Posterior vena cava (tissue), 2 donors: ENCODE measurements at places on chromosomes 12 and 14. TPM values are rescaled to one million over a fixed set of nuclear protein-coding genes. Genes with fewer than 3 reads are reported as not detected.

- no peak for DNase-seq
Observed at GRCh38 chr12:1638203-1638602, 9.2 kb downstream of the WNT5B start.

- peak; percentile 87 for DNase-seq
Observed at GRCh38 chr12:121767525-121768016, 25.9 kb downstream of the RHOF start.

DNA sequence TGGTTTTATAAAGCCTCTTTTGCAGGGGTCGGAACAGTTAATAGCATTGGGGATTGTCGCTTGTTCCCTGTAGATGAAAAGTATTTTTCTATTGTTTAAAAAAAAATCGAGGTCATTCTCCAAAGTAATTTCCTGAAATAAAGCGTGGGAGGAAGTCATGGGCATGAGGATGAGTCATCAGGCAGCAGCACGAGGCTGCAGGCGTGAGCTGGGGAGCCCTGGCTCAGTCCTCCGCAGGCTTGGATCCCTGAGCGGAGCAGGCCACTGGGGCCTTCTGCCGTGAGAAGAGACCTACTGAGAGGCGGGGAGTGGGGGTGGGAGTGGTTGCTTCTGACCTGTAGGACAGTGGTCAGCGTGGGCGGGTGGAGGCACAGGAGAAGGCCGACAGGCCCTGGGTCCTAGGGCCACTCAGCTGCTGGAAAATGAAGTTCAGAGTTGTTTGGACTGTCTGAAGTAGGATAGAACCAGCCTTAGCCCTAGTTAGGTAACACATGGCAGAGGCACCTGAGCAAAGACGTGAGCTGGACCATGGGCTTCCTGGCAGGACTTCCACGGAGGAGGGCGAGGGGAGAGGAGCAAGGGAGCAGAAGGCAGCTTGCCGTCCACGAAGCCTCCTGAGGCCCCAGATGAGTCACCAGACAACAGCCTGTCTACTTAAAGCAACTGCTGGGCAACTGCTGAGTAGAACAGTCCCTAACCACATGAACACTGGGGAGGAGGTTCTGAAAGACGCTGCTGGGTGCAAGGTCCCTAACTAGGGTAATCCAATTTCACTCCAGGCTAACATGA is 21.1 kb upstream of the LGALS3 start:
- DNase-seq, result peak; percentile 98

DNA sequence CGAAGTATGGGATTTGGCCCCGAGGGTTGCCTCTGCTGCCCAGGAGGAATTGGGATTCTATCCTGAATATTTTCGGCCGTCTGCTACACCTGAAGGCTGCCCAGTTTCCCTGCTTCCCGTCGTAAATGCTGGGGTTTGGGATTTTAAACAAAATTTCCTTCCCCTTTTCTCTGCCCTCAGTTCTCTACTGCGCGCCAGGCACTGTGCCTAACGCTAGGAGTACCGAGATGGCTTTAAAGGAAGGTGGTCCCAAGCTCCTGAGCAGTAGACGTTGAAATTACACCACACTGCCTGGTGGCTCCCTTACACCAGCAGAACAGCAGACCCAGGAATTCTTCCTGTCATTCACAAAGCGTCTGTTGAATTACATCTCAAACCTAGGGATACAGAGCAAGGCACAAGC is 566 bp upstream of the PRDM4 start:
- no peak for DNase-seq

DNA sequence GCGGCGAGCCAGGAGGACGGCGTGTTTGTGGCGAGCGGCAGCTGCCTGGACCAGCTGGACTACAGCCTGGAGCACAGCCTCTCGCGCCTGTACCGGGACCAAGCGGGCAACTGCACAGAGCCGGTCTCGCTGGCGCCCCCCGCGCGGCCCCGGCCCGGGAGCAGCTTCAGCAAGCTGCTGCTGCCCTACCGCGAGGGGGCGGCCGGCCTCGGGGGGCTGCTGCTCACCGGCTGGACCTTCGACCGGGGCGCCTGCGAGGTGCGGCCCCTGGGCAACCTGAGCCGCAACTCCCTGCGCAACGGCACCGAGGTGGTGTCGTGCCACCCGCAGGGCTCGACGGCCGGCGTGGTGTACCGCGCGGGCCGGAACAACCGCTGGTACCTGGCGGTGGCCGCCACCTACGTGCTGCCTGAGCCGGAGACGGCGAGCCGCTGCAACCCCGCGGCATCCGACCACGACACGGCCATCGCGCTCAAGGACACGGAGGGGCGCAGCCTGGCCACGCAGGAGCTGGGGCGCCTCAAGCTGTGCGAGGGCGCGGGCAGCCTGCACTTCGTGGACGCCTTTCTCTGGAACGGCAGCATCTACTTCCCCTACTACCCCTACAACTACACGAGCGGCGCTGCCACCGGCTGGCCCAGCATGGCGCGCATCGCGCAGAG is 873 bp downstream of the PLXNC1 start:
- DNase-seq, result peak; percentile 86

SIRT4 gene
- total RNA-seq, result 0.71 TPM

GRCh38 chr12:14716848-14717444 is 20.5 kb upstream of the GUCY2C start:
- DNase-seq, result no peak

PLCZ1 gene
- not detected for total RNA-seq

GRCh38 chr12:46210873-46211439 is 57.9 kb downstream of the SLC38A1 start:
- DNase-seq, result no peak

GRCh38 chr14:104518659-104519350 is 60.8 kb upstream of the C14orf180 start:
- no peak for DNase-seq

GRCh38 chr12:123907726-123908476 is 64.7 kb downstream of the CCDC92 start:
- DNase-seq, result no peak

KRT75 gene
- total RNA-seq, result not detected

DNA sequence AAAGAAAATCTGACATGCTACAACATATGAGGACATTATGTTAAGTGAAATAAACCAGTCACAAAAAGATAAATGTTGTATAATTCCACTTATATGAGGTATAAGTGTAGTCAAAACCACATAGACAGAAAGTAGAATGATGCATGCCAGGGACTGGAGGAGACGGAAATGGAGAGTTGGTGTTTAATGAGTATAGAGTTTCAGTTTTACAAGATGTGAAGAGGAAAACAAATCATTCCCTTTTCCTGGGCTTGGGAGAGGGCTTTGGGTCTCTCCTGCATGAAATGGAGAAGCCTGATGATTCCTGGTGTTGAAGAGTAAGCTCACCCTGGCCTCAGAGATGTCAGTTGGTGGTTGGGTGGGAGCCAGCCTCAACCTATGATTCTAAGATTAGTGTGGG is 158.4 kb upstream of the PLXNC1 start:
- no peak for DNase-seq

GRCh38 chr12:113325916-113326315 is 9.0 kb downstream of the SLC8B1 start:
- no peak for DNase-seq

PNMA1 gene
- total RNA-seq, result 88.7 TPM

DNA sequence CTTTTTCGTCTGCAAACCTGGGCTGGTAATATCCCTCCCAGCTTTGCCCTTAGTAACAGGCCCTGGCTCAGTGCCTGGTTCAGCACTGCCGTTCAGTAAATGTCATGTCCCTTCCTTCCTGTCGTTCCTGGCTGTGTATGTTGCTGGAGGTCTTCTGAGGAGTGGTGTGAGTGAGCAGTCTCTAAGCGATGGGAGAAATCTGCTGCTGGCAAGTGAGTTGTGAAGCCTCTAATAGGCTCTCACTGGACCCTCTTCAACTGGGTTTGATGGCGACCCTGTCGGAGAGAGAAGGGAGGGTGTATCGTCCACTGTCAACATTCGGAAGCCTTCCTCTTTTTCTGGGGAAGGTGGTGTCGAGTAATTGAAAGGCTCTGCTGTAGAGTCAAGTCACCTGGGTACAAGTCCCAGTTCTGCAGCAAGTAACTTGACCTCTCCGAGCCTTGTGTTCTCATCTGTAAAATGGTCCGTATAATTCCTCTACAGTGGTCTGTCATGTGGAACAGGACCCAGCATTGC is 62.8 kb downstream of the HRK start:
- no peak for DNase-seq

DNA sequence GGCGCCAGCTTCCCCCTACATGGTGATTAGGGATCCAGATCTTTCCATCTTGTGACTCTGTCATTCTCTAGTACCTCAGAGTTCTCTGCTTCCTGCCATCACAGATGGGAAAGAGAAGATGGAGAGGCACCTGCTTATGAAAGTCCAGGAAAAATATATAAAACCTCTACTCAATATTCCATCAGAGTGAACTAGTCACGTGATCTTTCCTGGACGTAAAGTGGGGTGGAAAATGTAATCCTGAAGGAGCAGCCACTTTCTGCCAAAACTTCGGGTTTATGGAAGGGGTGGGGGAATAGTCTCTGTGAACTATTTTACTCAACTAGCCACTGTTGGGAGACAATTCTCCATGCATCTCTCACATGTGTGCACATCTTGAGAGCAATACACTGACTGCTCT is 47.7 kb downstream of the STAB2 start:
- DNase-seq, result no peak

DNA sequence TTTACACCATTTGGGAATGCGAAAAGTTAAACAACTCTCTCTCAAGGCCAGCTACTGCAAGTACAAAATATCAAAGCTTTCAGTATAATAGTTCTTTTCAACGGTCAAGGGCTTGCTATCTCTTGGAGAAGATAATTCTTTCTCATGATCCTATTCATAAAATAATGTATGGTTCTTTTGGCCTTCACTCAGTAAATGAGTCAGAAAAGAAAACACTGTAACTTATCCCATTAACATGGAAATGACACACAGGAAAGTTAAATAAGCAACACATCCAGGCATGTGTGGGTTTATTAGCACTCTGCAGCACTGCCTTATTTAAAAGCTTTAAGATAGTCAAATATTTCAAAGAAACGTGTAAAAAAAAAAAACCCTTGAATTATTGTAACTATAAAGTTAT is 36.9 kb downstream of the ZFC3H1 start:
- no peak for DNase-seq
